Naive thymus-derived CD8-positive, alpha-beta T cell (primary cell): ENCODE measurements at places on chromosomes 5 and 9.

GRCh38 chr5:134592141-134592746 lies 40.4 kb downstream of the SAR1B start:
- no peaks in the 10 kb centered on the region for H3K4me1 ChIP-seq
- no peak overlapping the region for H3K4me3 ChIP-seq
- H3K27me3 ChIP-seq = peaks cover 4% of the 10 kb centered on the region
- H3K36me3 ChIP-seq = no peaks in the 10 kb centered on the region
- H3K27ac ChIP-seq = no peak overlapping the region

- no peak overlapping the region for H3K27ac ChIP-seq
- no peaks in the 10 kb centered on the region for H3K36me3 ChIP-seq
- no peak overlapping the region for H3K4me3 ChIP-seq
These were observed 298.9 kb upstream of the EDIL3 start for GRCh38 chr5:84683594-84683993.

GRCh38 chr9:116569111-116569510 lies 118.0 kb upstream of the TRIM32 start:
- H3K36me3 ChIP-seq = peaks cover 4% of the 10 kb centered on the region
- H3K4me1 ChIP-seq = no peaks in the 10 kb centered on the region
- no peaks in the 10 kb centered on the region for H3K27me3 ChIP-seq
- H3K4me3 ChIP-seq = no peak overlapping the region
- H3K27ac ChIP-seq = no peak overlapping the region

GRCh38 chr5:35248843-35249780 lies 18.8 kb upstream of the PRLR start:
- H3K4me1 ChIP-seq = no peaks in the 10 kb centered on the region
- H3K27me3 ChIP-seq = peaks cover 7% of the 10 kb centered on the region
- no peak for DNase-seq
- no peak overlapping the region for H3K4me3 ChIP-seq
- no peak overlapping the region for H3K27ac ChIP-seq

- no peak overlapping the region for H3K27ac ChIP-seq
- peaks cover 14% of the 10 kb centered on the region for H3K27me3 ChIP-seq
- no peak for DNase-seq
- peaks cover 2% of the 10 kb centered on the region for H3K4me1 ChIP-seq
- H3K4me3 ChIP-seq = no peak overlapping the region
These were observed 17.2 kb downstream of the LIX1 start for GRCh38 chr5:97125125-97125683.
